ENCODE measurements at places on chromosomes 3 and 15.

DNA sequence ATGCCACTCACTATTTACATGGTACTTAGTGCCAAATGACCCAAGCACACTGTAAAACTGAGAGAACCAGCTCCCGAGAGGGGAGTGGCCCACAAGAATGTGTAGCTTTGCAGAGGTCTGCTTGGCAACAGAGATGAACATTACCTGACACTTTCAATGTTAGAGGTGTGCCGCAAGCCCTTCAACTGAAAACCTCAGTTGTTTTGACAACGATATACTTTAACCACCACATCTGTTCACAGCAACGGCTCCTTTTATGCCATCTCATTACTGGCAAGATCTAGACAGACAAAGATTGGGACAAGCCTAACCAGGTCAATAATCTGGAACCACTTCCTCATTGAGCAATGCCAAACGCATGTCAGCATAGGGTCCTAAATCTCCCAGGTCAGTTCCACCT is 23.7 kb downstream of the NEK10 start:
- no peak for DNase-seq

- no peak for DNase-seq
Observed at GRCh38 chr3:123870033-123870432, 14.1 kb downstream of the MYLK start.

- DNase-seq, result no peak
Observed at GRCh38 chr15:62369454-62369853, 204.4 kb upstream of the C2CD4B start.

DNA sequence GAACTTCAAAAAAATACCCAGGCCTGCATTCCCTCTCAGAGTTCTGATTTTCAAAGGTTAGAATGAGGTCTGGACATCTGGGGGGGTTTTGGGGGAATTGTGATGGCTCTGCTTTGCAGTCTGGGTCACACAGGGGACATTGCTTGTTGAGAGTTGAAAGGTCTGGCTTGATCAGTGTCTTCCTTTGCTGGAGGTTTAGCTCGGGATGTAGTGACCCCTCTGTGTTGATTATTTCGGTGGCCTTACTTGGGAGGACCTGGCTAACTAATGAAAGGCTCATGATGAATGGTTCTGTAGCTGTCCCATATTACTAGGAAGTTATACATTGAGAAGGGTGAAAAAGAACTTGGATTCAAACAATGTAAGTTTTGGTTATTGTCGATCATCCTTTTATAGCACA is 23.7 kb downstream of the TPM1 start:
- no peak for DNase-seq

- no peak for DNase-seq
Observed at GRCh38 chr15:91983729-91984340, 130.3 kb downstream of the SLCO3A1 start.

DNA sequence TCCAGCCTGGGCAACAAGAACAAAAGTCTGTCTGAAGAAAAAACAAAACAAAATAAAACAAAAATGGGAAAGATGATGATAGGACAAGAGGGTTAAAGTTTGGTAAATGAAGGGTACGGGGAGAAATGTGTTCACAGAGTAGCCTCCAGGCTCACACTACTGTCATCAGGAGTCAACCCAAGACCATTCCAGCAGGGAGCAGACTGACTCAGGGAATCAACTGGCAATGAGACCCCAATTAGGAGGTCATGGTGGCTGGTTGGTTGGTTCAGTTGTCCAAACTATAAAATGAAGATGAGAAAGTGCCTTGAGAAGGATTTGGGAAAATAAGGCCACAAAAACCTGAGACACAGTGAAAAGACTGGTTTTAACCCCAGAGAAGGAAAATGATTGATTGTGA is 51.8 kb downstream of the KLHL6 start:
- DNase-seq, result no peak

DNA sequence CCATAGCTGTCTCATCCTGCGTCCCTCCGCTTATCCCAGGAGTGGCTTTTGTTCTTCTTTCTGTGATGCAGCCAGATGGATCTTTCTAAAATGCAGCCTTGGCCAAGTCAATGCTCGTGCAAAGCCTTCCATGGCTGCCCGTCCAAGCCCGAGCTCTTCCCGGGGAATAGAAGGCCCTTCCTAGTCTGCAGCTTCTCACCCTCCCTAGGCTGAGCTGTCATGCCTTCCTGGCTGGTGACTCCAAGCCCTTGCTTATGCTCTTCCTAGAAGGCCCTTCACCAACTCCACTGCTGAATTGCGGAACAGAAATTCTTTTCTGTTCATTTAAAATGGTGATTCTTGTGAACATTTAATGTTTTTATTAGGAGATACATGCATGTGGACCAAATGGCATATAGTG is 95.9 kb downstream of the SMAD6 start:
- DNase-seq, result no peak

- no peak for DNase-seq
Observed at GRCh38 chr3:19972054-19972453, 25.2 kb downstream of the RAB5A start.

GRCh38 chr3:126544596-126545281 is 14.0 kb downstream of the C3orf22 start:
- no peak for DNase-seq

GRCh38 chr3:177459401-177459800 is 262.1 kb upstream of the TBL1XR1 start:
- no peak for DNase-seq

DNA sequence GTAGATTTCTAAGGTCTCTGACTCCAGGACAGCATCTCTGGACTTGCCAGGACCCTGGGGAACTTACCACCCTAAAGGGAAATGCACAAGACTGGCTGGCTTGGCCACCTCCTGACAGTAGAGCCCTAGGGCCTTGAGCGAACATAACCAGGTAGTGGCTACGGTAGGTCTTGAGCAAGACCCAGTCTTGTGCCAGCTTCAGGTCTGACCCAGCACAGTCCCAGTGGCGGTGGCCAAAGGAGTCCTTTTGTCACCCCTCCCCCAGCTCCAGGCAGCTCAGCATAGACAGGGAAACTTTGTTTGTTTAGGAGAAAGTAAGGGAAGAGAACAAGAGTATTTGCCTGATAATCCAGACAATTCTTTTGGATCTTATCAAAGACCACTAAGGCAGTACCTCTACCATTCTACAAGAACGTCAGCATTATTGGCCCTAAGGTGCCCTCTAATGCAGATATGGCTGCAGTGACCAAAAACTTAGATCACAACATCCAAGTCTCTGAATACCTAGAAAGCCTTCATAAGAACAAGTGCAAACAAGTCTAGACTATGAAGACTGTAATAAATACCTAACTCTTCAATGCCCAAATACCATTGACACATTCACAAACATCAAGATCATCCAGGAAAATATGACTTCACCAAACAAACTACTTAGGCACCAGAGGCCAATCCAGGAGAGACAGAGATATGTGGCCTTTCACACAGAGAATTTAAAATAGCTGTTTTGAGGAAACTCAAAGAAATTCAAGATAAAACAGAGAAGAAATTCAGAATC is 38.7 kb upstream of the FBN1 start:
- DNase-seq, result no peak

GRCh38 chr3:68876112-68876713 is 56.1 kb downstream of the TAFA4 start:
- DNase-seq, result no peak

DNA sequence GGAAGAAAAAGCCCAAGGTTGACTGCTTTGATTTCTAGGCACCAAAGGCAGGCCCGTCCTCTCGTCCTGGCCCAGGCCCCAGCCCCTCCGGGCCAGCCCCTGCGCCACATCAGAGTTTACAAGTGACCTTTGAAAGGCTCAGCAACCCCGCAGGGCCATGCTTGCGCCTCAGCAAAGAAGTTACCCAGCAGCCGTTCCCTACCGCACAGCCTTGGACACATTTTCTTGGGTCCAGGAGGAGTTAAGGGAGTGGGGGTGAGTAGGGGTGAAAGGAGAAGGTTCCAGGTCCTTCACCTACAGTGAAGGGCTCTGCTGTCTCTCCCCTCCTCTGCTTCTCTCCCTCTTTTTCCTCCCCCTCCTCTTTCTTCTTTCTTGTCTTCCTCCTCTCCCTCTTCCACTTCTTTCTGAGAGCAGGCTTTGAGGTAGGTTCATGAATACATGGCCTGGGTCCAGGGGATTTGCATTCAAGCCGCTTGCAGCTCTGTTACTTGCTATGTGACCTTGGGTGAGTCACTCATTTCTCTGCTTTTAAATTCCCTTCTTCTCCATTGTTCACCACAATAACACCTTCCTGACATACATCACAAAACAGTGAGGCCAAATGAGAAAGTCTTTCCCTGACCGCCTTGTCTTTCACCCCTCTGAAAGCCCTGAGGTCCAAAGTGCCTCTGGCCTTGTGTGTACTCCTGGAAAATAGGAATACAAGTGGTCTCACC is 223.3 kb upstream of the TPRG1 start:
- no peak for DNase-seq

- DNase-seq, result peak; percentile 49
Observed at GRCh38 chr15:72117486-72118016, 399 bp downstream of the MYO9A start.

- DNase-seq, result no peak
Observed at GRCh38 chr3:33877187-33877586, 78.8 kb downstream of the PDCD6IP start.

DNA sequence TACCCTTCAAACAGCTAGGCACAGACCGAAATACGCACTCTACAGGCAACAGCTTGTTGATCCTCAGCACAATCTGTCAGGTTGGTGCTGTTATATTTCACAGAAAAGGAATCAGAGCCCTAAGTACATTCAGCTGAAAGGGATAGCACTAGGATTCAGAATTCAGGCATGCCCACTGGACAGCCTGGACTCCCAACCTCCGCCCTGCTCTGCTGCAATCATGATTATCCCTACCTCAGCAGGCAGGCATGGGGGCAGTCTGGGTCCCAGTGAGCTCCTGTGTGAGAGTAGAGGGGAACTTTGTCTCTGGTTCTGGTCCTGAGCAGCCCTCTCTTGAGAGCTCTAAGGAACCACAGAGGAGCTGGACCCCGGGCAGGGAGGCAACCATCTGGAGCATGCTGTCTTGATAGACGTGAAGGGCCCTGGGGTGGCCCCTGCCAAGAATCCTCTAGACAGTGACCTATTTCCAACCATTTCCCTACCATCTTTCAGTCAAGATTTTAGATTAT is 23.4 kb upstream of the NOX5 start:
- no peak for DNase-seq

GRCh38 chr3:41106691-41107090 is 92.6 kb upstream of the CTNNB1 start:
- DNase-seq, result no peak

GRCh38 chr3:63333815-63334214 is 55.7 kb downstream of the SYNPR start:
- no peak for DNase-seq

DNA sequence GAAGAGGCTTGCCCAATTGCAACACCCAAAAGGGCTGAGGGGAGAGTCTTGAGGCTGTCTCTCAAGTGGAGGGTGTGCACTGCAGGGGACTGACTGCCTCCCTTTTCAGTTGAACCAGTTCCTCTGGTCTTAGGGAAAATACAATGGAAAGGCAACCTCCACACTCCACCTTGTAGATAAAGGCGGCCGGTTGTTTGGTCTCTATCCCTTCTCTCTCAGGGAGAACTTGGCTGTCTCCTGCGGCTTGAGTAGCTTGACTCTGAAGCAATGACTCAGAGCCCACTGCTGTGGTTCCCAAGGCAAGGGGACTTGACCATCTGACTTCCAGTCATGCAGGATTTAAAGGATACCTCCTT is 143.2 kb upstream of the UMPS start:
- no peak for DNase-seq

- no peak for DNase-seq
Observed at GRCh38 chr3:61637088-61638051, 76.0 kb downstream of the PTPRG start.

DNA sequence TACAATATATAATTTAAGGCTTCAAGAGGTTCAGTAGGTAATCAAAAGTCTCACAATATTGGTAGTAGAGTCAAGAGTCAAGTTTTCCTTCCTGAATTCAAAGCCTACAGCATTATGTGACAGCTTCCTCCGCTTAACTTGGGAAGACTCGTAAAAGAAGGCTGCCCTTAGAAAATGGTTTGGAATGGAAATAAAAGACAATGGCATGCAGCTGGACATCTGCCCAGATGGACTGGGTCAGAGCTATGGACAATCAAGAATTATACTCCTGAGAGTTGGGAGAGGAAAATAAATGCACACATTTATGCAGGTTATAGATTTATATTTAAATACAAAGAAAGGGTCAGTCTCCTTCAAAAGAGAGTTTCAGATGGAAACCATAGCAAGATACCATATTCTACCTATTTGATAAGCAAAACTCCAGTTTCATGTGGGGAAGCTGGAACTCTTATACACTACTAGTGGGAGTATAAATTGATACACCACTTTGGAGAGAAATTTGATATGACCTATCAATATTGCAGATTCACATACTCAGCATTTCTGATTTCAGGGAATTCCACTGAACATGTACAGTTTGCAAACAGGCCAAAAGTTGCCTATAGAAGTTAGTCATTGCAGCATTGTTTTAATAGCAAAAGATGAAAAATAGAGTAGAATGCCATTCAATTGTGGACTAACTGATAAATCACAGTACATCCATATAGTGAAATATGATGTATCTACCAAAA is 6.1 kb downstream of the CRYBG3 start:
- DNase-seq, result no peak

DNA sequence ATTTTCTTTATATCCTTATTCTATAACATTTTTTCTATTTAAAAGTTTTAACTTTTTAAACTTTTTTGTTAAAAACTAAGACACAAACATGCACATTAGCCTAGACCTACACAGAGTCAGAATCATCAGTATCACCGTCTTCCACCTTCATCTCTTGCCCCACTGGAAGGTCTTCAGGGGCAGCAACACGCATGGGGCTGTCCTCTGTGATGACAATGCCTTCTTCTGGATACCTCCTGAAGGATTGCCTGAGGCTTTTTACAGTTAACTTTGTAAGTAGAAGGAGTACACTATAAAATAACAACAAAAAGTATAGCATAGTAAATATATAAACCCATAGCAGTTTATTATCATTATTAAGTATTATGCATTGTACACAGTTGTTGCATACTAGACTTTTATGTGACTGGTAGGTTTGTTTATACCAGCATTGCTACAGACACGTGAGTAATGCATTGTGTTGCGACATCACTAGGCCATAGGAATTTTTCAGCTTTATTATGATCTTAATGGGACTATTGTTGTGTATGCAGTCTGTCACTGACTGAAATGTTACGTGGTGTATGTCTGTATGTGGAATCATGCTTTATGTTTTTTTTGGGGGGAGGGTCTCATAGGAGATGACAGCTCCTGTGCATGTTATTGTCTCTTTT is 18.2 kb downstream of the ATP1B3 start:
- DNase-seq, result no peak

DNA sequence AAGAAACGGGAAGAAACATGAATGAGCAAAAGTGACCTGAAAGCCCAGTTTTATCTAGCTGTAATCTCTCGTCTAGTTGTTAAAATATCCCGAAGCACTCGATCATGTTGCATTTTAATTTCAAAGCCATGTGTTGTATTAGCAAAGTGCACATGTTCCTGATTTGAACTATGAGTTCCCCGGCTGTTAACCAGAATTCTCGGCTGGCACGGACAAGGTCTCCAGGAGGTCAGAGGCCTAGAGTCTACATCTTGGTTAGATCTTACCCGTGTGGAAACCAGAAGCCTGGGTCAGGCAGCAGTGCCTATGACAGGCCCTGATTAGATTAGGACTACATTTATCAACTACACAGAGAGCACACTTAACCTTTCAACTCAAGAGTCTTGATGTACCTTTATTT is 195.8 kb downstream of the CDIN1 start:
- DNase-seq, result no peak

GRCh38 chr3:16807391-16807790 is 77.4 kb upstream of the PLCL2 start:
- DNase-seq, result no peak
